A549 treated with DMSO at 1 μM for 4 hours (cell line): ENCODE measurements at places on chromosomes 12 and 14. TPM values are rescaled to one million over a fixed set of nuclear protein-coding genes. Genes with fewer than 3 reads are reported as not detected.

EIF2S3B gene
- 0.45 to 0.70 TPM (median 0.67 TPM) in 5 replicates for total RNA-seq

MIP gene
- total RNA-seq, result 0.15 to 0.30 TPM in 2 of 5 replicates, not detected in the others

CCDC177 gene
- 0.02 TPM in 1 of 5 replicates, not detected in the others for total RNA-seq

PTPRB gene
- 0.56 to 1.0 TPM (median 0.87 TPM) in 5 replicates for total RNA-seq

BAG5 gene
- 22.7 to 26.7 TPM (median 26.1 TPM) in 5 replicates for total RNA-seq

C1S gene
- 38.6 to 61.7 TPM (median 42.5 TPM) in 5 replicates for total RNA-seq

ARHGEF40 gene
- total RNA-seq, result 10.3 to 13.8 TPM (median 12.3 TPM) in 5 replicates

DNAJC22 gene
- 20.5 to 25.1 TPM (median 23.7 TPM) in 5 replicates for total RNA-seq

SERPINA9 gene
- 0.13 to 0.15 TPM in 2 of 5 replicates, not detected in the others for total RNA-seq

PGF gene
- total RNA-seq, result 2.3 to 3.9 TPM (median 3.5 TPM) in 5 replicates

CCER1 gene
- not detected in 5 replicates for total RNA-seq

KLHL33 gene
- not detected in 5 replicates for total RNA-seq

KRT80 gene
- total RNA-seq, result 53.8 to 71.0 TPM (median 63.0 TPM) in 5 replicates

KRT83 gene
- total RNA-seq, result 3.0 to 5.4 TPM (median 4.8 TPM) in 5 replicates

KRT86 gene
- total RNA-seq, result 30.3 to 41.6 TPM (median 35.7 TPM) in 5 replicates

IFNG-AS1 gene
- total RNA-seq, result not detected in 5 replicates

HOXC12 gene
- not detected in 5 replicates for total RNA-seq

GCH1 gene
- 3.2 to 4.5 TPM (median 3.8 TPM) in 5 replicates for total RNA-seq

DLGAP5 gene
- 28.5 to 38.1 TPM (median 36.4 TPM) in 5 replicates for total RNA-seq

SLC25A21 gene
- 0.39 to 1.5 TPM (median 0.94 TPM) in 5 replicates for total RNA-seq

IL26 gene
- total RNA-seq, result not detected in 5 replicates

P2RX7 gene
- total RNA-seq, result not detected in 5 replicates

NKX2-1 gene
- 0.04 to 0.07 TPM in 2 of 5 replicates, not detected in the others for total RNA-seq

BATF gene
- not detected in 5 replicates for total RNA-seq

TMEM132C gene
- not detected in 5 replicates for total RNA-seq

TESPA1 gene
- total RNA-seq, result not detected in 5 replicates

RNASE3 gene
- total RNA-seq, result not detected in 5 replicates

SMOC1 gene
- 16.7 to 26.5 TPM (median 21.2 TPM) in 5 replicates for total RNA-seq

TMCC3 gene
- total RNA-seq, result 1.0 to 1.5 TPM (median 1.3 TPM) in 5 replicates

ASCL1 gene
- total RNA-seq, result 0.03 TPM in 2 of 5 replicates, not detected in the others

BHLHE41 gene
- total RNA-seq, result 0.63 to 1.9 TPM (median 1.2 TPM) in 5 replicates

NGB gene
- 0.08 TPM in 1 of 5 replicates, not detected in the others for total RNA-seq

EXOC3L4 gene
- 1.4 to 2.1 TPM (median 1.5 TPM) in 5 replicates for total RNA-seq

ALDH1L2 gene
- 2.7 to 3.9 TPM (median 3.5 TPM) in 5 replicates for total RNA-seq

ADSS1 gene
- total RNA-seq, result 5.4 to 8.0 TPM (median 6.4 TPM) in 5 replicates

PROX2 gene
- total RNA-seq, result not detected in 5 replicates

RNASE2 gene
- not detected in 5 replicates for total RNA-seq

GPR68 gene
- 0.05 to 0.11 TPM (median 0.06 TPM) in 4 of 5 replicates, not detected in the other for total RNA-seq
